Stimulated activated naive CD4-positive, alpha-beta T cell treated with Interleukin-2 at 50 U/mL for 16 hours (primary cell): ENCODE measurements at places on chromosomes 11 and 22.

DNA sequence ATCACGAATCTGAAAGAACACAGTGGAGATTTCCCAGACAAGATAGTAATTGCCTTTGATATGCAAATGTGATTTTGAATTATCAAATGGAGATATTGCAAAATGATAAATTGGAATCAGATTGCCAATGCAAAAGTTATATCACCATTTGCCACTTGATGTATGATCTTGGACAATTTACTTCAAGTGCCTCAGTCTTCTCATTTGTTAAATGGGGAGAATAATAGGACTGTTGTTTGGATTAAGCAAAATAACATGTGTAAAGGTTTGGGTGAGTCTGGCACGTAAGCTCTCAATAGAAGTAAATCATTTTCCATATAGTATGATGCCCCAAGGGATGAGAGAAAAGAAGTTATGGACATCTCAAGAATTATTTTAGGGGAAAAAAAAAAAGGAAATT, 7.9 kb upstream of the PHF21A start:
- no peak for DNase-seq

DNA sequence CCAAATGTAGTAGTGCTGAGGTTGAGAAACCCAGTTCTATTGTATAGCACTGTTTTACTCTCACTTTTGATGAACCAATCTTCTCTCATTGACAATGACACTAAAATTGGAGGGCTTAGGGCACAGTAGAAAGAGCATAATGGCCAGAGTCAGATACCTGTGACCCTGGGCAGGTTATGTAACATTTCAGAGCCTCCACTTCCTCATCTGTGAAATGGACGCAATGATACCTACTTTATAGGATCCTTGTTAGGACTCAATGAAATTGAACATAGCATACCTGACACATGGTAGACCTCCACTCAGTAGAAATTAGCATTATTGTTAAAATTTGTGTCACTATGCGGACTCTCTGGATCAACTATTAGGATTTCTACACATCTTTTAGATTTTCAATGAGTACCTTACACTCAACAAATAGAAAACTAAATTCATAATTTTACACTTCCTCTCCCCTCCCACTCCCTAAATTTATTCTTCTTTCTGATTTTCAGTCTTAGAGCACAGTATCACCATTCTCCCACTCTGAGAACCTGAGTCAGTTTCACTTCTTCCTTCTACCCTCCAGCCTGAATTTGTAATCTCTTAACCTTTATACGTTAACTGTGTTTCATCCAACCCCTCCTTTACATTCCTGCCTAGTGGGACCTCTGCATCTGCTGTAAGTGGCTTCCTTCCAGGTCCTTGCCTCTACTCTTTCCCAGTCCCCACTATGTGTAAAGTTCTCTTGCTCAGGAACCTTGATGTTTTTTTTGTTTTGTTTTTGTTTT, 78.3 kb downstream of the MICAL2 start:
- no peak for DNase-seq

- DNase-seq = no peak
These were observed 51.7 kb downstream of the GRAMD4 start for GRCh38 chr22:46671824-46672432.

GRCh38 chr11:60343094-60343704, 16.1 kb downstream of the MS4A6E start:
- DNase-seq = no peak

- DNase-seq = no peak
These were observed 65.8 kb upstream of the SEPTIN5 start for GRCh38 chr22:19648419-19648929.

GRCh38 chr11:67051945-67052488, 4.6 kb upstream of the RHOD start:
- no peak for DNase-seq

- no peak for DNase-seq
These were observed 255.9 kb upstream of the POU2AF2 start for GRCh38 chr11:110989428-110990133.

DNA sequence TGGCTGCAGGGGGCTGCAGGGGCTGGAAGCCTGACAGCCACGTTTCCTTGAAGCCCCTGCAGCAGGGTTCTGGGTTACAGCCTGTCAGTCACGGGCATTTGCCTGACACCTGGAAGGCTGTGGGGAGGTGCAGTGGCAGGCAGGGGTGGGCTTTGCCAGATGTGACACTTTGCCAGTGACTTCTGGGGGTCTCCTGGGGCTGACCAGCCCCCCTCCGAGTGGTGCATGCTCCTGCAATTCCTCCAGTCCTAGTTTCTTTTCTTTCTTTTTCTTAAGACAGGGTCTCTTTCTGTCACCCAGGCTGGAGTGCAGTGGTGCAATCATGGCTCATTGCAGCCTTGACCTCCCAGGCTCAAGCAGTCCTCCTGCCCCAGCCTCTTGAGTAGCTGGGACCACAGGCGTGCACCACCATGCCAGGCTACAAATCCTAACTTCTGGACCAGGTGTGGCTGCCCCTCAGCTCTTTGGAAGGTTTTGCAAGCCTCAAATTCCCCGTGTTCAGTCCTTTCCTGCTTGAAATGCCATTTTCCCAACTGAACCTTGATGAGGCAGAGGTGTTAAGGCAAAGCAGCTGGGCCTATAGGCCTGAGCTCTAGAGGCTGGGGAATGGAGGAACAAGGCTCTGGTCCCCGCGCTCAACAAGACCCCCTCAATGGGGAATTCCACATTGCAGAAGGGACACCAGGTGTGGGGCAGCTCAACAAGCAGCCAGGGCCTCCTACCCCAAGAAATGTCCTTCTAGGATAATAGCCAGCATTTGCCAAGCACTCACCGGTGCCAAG, 20.2 kb upstream of the CHKA start:
- no peak for DNase-seq

DNA sequence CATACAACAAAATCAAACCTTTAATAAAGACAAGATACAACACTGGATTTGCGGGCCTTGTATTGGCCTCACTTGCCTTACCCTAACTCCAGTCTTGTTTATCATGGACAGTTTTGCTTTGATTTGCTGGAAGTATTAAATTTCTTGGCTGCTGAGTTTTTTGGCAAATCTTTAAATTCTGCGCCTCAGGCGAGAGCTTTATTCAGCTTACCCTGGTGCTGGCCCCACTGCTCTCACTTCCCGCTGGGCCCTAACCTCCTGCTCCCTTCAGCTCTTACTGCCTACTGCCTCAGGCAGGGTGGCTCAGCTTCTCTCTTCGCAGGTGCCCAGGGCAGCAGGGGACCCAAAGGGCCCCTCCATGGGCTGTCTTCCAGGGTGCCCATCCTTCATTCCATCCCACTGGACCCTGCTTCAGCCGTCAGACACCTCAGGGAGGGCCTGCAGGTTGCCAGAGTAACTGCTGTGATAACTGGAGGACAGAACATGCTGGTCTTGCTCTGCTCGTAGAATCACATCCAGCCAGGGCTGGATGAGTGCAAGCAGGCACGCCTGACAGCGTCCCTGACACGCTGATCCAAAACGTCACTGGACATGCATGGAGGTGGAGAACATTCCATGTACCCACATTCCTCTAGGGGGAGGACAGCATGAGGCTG, 45.7 kb upstream of the TUB start:
- DNase-seq = no peak

GRCh38 chr11:71248656-71249055, 3.7 kb downstream of the SHANK2 start:
- DNase-seq = no peak

- no peak for DNase-seq
These were observed 206.2 kb upstream of the MTMR2 start for GRCh38 chr11:96130061-96130620.

DNA sequence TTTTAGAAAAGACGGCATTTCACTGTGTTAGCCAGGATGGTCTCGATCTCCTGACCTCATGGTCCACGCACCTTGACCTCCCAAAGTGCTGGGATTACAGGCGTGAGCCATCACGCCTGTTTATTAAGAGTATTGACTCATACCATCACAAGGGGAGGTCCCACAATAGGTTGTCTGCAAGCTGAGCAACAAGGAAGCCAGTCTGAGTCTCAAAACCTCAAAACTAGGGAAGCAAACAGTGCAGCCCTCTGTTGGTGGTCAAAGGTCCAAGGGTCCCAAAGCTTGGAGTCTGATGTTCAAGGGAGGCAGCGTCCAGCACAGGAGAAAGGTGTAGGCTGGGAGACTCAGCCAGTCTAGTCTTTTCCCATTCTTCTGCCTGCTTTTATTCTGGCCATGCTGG, 32.8 kb upstream of the LDLRAD3 start:
- DNase-seq = no peak

GRCh38 chr22:47624252-47625012, 862.0 kb downstream of the TBC1D22A start:
- DNase-seq = no peak

- no peak for DNase-seq
These were observed 72.5 kb upstream of the C11orf87 start for GRCh38 chr11:109349276-109350080.

- no peak for DNase-seq
These were observed 47.2 kb upstream of the SYT7 start for GRCh38 chr11:61627850-61628661.

DNA sequence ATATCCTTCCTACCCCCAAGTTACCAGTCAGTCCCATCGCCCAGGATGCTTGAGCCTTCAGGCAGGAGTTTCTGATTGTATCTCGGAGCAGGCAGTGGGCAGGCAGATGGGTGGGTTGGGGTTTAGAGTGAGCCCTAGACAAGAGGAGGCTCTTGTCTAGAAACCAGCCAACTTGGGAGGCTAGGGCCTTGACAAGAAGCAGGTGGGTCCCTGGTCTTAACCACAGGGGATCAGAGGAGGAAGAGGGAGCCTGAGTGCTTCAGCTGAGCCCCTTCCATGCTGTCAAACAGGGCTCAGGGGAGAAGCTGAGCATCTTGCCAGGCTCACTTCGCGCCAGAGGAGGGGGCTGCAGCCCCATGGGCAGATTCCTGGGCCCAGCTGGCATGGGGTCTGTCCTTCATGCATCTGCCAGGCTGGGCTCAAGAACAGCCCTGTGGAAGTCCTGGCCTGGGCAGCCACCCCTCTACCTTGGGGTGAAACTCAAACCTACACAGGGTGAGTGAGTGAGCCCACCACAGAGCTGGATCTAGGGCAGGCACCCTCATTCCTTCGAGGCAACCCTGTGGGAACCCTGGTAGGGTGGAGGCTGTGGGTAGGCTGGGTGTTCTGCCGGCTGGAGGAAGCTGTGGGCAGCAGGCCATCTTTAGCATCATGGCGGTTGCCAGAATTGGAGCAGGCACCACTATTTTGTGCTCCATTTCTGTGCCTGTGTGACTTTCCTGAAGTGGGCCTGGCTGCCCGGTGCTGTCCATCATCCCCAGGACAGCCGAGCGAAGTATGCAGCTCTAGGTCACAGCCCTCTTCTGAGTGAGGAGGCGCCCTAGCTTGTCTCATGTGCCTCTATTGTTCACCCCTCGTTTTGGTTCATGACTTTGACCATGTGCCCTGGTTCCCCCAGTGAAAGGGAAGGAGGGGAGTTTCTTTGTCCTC, 108.1 kb downstream of the MORC2 start:
- DNase-seq = no peak

GRCh38 chr22:41920271-41920976, 5.5 kb upstream of the SHISA8 start:
- no peak for DNase-seq

DNA sequence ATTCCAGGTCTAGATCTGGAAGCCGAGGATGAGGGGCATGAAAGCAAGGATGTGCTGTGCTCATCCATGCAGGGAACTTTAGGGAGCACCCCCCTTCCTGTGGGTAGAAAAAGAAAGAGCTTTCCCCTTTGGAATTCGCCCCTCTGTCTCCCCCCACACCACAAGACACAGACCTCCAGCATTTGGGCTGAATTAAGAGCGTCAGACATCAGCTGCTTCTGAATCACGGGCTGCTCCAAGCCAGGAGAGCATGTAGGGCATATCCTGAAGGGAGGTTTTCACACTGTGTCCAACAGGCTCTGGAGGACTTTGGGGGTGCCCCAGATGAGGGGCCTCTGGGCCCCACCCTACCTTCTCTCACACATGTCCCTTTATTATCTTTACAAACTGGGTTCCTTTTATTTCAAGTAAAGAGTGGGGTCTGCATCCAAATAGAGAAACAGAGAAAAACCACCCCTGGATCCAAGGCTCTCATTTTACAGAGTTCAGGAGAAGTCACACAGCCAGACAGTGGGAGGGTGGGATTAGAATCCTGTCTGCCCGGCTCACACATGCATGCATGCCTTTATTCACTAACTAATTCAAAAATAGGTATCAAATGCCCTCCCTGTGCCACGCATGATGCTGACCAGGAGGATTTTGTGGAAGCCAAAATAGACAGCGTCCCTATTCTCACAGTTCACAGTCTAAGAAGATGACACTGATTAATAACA, 52.8 kb downstream of the LRRC32 start:
- no peak for DNase-seq

- DNase-seq = no peak
These were observed 37.3 kb downstream of the ABCC8 start for GRCh38 chr11:17439316-17439782.

DNA sequence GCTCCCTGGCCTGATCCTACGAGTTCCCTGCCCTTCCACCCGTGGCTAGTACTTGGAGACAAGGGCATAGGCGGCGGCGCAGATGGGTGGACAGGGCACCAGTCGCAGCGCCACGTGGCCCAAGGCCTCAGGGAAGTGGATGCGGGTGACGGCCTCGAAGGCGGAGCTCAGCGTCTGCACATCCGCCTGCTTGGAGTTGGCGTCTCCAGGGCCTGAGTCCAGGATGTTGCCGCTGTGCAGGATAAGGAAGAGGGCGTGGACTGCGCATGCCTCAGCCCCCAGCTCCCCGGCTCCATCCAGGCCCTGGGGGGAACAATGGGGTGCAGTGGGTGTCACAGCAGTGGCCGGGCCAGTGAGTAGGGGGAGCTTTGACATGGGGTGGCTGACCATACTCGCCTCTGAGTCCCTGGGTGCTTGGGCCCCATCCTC, 6.6 kb downstream of the PITPNM1 start:
- DNase-seq = no peak
